ENCODE measurements at places on chromosomes 5 and 9.

DNA sequence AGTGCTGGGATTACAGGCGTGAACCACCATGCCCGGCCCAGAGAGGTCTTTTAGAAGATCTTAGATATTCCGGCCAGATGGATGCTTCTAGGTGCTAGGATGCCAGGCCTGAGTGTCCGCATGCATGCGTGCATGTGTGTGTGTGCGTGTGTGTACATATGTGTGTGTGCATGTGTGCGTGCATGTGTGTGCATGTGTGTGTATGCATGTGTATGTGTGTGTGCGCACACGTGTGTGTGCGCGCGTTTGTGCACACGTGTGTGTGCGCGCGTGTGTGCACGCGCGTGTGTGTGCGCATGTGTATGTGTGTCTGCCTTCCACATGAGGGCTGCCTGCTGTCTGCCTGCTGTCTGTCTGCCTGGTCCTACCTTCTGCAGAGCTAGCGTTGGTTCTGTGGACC lies 88.0 kb upstream of the FCN2 start:
- no peak for DNase-seq

DNA sequence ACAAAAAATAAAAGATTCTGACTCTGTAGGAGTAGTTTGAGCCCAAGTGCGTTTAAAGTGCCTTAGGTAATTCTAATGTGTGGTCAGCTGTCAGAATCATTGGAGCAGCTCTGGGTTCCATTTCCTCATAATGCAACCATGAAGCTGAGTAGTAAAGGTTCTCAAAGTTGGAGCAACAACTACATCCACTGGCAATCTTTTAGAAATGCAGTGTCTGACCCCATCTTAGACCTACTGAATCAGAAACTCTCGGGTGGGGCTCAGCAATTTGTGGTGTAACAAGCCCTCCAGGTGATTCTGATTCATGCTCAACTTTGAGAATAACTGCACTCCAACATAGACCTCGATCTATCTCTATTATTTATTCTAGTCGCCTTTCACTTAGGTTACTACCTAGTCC lies 7.6 kb upstream of the ALDH1A1 start:
- DNase-seq = no peak

GRCh38 chr5:115810761-115811160 lies 5.7 kb downstream of the CDO1 start:
- DNase-seq = no peak

GRCh38 chr5:133453831-133454230 lies 158.5 kb downstream of the FSTL4 start:
- DNase-seq = no peak

- DNase-seq = no peak
Measured at GRCh38 chr9:134944916-134945315, 27.2 kb upstream of the FCN1 start.

GRCh38 chr5:125331987-125332598 lies 585.7 kb upstream of the ZNF608 start:
- no peak for DNase-seq

- DNase-seq = no peak
Measured at GRCh38 chr5:137666461-137666850, 69.4 kb downstream of the KLHL3 start.

- DNase-seq = no peak
Measured at GRCh38 chr5:115068239-115069086, 101.2 kb downstream of the TRIM36 start.

DNA sequence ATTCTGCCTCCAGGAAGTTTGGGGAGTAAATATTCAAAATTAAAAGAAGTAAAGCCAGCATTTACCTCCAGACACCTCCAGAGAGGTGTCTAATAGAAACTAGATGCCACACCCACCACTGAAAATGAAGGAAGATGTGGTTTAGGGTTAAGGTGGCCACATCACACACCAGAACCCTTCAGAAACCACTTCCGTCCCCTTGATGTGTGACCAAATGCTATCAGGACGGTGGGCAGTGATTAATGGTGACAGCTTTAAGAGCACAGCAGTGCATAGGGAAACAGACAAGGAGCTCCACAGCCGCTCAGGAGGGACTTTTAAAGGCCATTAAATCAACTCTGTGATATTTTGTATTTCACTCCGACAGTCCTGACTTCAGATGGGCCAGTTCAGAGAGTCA lies 295.2 kb downstream of the BRINP1 start:
- DNase-seq = no peak

GRCh38 chr5:173727839-173728778 lies 111.7 kb upstream of the BOD1 start:
- DNase-seq = no peak

- no peak for DNase-seq
Measured at GRCh38 chr5:57843059-57843367, 360.4 kb upstream of the ACTBL2 start.

GRCh38 chr9:120775859-120776258 lies 17.4 kb downstream of the FBXW2 start:
- no peak for DNase-seq

GRCh38 chr9:92715488-92716231 lies 45.7 kb upstream of the IPPK start:
- DNase-seq = peak; percentile 78

- no peak for DNase-seq
Measured at GRCh38 chr5:138961221-138961620, 86.1 kb upstream of the LRRTM2 start.

GRCh38 chr5:43281840-43282658 lies 31.2 kb downstream of the HMGCS1 start:
- DNase-seq = no peak

DNA sequence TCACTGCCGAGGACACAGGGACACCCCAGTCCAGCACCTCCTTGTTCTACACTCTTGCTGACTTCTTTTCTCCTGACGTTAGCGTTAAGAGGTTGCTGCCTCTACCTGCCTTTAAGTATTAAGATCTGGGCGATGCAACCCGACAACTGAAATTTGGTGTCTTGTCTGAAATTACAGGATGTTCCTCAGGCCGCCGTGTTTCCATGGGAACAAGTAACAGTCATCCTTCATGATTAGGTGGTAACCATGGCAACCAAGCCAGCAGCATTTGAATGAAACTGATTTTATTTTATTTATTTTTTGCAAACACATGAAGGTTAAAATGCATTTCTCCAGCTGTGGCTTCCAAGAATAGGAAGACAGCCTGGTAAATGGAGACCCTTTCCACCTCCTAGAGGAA lies 20.8 kb downstream of the DAB2IP start:
- DNase-seq = no peak

DNA sequence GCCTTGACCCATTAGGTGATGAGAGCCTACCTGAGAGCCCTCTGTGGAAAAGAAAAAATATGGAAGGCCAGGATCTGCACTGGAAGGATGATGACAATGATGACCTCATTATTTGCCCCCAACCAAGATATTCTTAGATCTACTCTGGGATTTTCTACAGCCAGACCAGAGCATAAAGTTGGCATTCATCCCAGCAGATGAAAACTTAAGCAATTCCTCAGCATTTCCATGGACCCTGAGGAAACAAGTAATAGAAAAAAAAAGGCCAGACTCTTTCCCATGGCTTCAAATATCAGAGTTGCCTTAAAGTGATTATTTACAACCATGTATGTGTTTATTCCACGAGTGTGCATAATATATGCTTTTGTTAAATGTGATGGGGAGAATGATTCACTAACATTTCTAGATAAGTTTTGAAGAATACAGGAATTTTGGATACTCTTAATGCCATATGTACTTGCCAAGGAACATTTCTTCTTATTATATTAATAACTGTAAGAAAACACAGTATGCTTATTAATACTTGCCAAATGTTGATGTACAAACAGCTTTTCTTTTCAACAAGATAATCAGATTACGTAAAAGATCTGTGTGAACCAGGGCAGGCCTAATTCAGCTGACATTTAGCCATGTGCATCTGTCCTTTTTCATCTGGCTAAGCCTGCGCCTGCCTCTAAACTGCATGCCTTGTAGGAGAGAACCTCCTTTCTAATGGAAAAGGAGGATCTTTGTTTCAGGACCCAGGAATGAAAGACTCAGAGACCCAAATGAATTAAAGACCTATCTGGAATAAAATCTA lies 94.8 kb downstream of the ARRDC3 start:
- no peak for DNase-seq

Measured in Right ventricle myocardium superior (tissue), 1 donor.